ENCODE measurements at places on chromosomes 5 and 9.
A peak's percentile ranks its signal among the peaks of the same experiment; 100 is the strongest.

DNA sequence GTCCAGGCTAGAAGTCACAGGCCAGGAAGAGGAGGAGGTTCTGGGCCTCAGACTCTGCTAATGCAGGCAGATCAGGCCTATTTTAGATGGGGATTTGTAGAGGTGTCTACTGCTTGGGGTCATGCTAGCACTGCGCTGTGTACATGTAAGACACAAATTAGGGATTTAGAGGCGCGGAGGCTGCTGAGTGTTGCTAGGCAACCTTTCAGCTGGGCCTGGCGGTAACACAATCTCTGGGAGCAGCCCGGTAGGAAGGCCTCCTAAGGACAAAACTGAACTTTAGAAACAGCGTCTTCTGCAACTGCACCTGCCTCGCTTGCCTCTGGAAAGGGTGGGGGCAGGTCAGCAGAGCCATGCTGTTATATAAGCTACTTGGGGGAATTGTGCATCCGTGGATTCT is 147.9 kb downstream of the MACROH2A1 start:
- no peak for DNase-seq

DNA sequence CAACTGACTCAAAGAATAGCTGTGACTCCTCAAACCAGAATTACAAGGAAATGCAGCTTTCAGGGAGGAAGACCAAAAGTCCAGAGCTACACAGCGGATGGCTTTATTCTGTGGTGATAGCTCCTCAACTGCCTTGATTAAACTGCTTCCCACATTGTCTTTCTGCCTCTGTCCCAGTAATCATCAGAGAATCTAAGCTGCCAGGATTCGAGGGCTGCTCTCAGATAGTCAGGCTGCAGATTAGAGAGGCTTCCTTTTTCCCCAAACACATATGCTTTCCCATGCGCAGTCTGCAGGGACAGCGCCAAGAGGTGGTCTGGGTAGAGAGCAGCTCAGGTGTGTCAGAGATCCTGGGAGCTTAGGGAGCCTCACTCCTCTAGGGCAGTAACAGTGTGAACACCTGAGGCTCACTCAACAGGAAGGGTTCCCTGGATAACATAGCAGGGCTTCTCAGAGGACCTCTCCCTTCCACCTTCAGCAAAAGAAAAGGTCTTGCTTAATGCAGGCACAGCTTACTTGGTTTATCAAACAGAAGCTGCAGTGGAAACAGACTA is 439.9 kb upstream of the TLE4 start:
- no peak for DNase-seq

GRCh38 chr9:136644593-136645351 is 17.9 kb upstream of the EGFL7 start:
- DNase-seq = no peak

- DNase-seq = peak; percentile 10
Observed at GRCh38 chr5:31948006-31948405, 226.1 kb downstream of the GOLPH3 start.

- DNase-seq = no peak
Observed at GRCh38 chr5:14748180-14748900, 83.8 kb downstream of the OTULIN start.

DNA sequence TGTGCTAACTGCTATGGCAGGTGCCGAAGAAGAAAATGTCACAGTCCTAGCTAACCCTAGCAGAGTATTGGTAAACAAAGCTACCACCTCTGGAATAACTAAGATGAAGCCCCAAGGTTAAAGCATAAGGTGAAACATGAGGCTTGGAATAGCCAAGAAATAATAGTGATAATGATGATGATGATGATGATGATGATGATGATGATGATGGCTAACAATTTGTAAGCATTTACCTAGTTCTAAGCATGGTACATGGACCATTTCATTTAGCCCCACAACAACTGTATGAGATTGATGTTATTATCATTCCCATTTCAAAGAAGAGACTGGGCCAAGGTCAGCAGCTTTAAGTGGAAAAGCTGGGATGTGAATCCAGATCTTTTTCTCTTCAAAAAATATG is 35.3 kb downstream of the SH3RF2 start:
- no peak for DNase-seq

- no peak for DNase-seq
Observed at GRCh38 chr9:3662671-3663070, 136.9 kb upstream of the RFX3 start.

GRCh38 chr5:143874312-143874711 is 62.4 kb downstream of the HMHB1 start:
- no peak for DNase-seq

DNA sequence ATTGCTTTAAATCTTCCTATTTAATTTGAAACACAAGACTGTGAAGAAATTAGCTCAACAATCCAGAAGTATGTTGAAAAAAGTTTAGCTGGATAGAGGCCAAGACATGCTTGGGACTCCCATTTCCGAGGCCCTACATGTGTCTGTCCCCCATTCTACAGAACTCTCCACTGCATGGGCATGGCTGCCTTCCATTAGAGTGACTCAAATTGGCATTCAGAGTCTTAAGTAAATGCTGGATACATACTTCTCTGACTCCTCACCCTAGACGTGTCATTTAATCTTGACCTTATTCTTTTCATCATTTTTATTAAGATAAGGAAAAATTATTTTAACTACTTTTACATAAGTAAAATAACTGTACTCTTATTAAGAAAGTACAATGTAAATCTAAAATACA is 530.4 kb upstream of the CDH9 start:
- DNase-seq = no peak

DNA sequence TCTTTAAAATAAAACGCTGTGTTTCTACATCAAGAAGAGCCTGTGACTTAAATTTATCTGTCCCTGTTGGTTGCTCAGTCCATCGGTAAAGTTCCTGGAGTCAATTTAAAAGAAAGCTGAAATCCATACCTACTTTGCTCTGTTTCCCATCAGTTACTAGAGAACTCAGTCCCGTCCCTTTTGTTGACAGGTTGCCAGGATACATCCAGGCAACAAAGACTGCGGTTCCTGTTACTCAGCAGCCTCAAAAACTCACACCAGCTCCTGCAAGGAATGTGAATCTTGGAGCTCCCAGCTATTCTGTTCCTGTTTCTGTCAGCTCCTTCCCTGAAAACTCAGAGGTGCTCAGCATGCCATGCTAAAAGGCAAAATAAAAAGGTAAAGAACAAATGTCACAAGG is at the start of gene ZNF474:
TSS of gene ZNF474 (plus strand) at position 241 of the 400 bp plus-strand sequence. CDS start 22,445 bp downstream, outside the sequence.
- no peak for DNase-seq

GRCh38 chr5:43400082-43400481 is 12.1 kb downstream of the CCL28 start:
- no peak for DNase-seq

DNA sequence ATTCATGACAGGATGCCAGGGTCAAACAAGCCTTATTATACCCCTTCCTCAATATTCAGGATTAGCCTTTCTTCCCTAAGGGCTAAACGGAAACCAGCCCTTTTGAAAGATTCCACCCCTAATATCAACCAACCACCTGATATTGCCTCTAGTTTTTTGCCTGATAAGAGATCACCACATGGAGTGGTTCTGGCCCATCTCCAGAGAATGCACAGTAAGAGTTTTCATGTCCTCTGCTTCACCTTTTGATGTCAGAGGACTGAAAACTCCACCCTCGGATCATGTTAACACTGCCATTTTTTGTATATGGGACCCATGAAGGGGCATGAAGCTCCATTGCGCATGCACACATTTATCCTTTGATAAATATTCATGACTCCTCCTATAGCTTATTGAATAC is 5.8 kb upstream of the LNPEP start:
- DNase-seq = no peak

GRCh38 chr5:53552561-53552960 is 7.9 kb upstream of the NDUFS4 start:
- no peak for DNase-seq

DNA sequence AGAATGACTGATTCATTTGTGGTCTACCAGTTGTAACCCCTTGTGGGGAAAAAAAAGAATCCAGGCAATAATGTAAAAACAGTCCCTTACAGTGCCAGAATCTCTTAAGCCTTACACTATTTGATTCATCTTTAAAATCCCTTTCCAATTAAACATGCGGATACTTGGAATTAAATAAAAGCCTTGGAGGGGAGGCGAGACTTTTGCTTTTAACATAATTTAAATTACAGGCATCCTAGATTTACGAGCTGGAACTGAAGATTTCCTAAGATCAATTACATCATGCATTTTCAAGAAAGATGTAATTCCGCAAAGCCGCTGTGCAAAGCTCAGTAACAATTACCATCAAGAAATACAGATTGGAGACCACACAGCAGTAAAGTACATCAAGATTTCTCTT is 370.2 kb downstream of the MTRR start:
- no peak for DNase-seq

DNA sequence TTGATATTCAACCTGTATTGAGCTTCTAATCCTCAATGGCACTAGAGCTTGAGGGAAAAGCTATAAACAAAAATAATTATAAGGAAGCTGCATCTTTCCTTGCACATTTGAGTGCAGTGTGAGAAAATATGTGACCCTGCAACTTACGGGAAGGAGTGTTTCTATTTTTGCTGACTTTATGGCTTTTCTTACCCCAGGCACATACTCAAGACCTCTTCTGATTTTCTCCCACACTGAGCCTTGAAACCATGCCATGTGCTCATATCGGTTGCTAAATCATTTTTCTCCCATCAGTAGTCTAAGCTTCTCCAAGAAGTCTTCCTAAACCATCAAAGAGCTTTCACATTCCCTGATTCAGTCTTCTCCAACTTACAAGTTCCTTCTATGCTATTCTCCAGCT is 91.5 kb downstream of the CDH6 start:
- no peak for DNase-seq

- DNase-seq = peak; percentile 24
Observed at GRCh38 chr9:133990366-133991213, 1.5 kb downstream of the VAV2 start.

DNA sequence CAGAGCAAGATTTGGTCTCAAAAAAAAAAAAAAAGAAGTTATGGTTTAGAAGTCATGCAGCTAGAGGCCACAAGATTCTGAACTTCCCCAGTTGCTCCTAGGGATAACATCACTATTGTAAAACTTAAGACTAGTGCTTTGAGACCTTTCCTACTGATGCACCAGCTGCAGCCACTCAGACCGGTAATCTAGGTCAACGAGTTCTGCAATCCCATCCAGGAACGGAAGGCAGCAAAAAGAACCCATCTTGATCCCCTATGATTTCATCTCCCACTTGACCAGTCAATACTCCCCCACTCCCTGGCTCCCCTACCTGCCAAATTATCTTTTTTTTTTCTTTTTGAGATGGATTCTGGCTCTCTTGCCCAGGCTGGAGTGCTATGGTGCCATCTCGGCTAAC is 46.9 kb upstream of the TTC39B start:
- DNase-seq = no peak

- no peak for DNase-seq
Observed at GRCh38 chr5:87541033-87541432, 128.3 kb upstream of the CCNH start.

- no peak for DNase-seq
Observed at GRCh38 chr9:119852390-119852789, 483.2 kb upstream of the BRINP1 start.

- DNase-seq = peak; percentile 1
Observed at GRCh38 chr9:78292716-78293497, 4.0 kb upstream of the PSAT1 start.

- no peak for DNase-seq
Observed at GRCh38 chr5:168747987-168748777, 169.0 kb upstream of the PANK3 start.

DNA sequence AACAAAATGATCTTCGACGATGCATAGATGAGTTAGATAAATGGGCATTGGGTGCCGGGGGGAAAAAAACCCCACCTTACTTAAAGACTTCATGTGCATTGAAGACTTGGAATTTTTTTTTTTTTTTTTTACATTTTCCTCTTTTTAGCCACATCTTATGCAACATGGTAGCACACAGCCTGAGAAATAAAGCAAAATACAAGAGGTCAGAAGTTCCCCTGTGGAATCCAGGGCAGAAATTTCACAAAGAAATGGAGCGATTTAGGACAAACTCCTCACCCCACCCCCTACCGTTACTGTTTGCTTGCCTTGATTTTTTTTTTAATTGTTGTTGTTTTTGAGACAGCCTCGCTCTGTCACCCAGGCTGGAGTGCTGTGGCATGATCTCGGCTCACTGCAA is 153.2 kb downstream of the GOLPH3 start:
- DNase-seq = no peak

DNA sequence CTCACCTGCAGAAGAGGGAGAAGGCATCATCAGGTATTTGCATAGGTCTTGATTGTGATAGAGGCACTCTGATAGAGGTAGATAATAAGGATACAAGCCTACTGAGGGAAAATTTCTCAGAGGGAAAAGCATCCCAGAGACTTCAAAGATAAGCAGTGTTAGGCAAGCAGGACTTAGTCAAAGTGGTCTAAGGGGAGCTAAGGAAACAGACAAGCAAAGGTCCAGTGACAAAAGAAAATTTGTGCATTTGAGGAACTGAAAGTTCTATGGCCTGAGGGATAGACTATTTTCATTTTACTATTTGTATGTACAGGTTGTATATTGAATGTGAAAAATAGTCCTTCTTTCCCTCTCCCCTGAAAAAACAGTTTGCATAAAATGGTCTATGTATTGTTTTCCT is 27.4 kb downstream of the OXCT1 start:
- no peak for DNase-seq

DNA sequence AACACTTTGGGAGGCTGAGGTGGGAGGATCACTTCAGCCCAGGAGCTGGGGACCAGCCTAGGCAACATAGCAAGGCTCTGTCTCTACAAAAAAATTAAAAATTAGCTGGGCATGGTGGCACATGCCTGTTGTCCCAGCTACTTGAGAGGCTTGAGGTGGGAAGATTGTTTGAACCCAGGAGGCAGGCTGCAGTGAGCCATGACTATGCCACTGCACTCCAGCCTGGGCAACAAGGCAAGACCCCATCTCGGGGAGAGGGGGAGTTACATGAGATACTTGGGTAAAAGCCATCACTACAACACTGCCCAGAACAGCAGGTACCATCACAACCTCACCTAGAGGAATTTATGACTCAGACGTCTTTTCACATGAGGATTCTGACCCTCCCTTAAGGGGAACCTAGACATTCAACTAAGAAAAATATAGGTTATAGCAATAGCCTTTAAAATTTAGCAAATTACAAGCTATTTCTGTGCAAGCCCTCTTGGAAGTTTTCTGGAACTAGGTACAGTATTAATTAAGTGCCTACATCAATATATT is 143.5 kb downstream of the NFIB start:
- no peak for DNase-seq

DNA sequence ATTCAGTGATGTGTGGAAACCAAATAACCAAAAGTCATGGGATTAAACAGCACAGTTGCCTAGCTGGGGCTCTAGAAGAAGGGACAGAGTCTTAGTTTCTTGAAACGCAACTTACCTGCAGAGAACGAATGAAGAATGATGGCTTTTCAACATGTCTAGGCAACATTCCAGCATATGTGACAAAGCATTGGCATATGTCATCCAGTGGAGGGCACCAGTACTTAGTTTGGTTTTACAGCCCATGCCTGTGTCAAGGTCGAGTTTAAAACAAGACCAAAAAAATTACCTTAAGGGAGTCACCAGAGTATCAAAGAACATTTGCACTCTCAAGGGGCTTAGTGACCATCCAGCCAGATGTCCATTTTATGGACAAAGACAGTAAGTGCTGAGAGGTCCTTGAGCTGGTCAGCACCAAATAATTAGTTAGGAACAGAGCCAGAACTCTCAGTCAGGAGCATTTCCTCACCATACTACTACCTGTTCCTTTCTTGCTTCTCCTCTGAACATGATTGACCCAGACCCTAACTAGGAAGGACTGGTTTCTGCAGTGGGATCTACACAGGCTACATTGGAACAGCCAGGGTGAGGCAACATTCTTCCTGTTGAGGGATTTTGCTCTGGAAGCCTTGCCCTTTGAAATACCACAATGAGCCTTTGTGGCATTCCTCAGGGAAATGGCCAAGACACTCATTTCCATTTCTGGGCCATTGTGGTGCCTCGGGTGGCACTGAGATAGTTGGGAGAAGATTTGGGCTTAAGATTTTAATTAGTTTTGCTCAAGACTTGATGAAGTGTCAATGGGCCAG is 75.4 kb upstream of the ANKH start:
- no peak for DNase-seq
